ENCODE measurements at places on chromosomes 7 and 10.

GRCh38 chr10:125565046-125565445, 117.9 kb downstream of the TEX36 start:
- no peak for DNase-seq

DNA sequence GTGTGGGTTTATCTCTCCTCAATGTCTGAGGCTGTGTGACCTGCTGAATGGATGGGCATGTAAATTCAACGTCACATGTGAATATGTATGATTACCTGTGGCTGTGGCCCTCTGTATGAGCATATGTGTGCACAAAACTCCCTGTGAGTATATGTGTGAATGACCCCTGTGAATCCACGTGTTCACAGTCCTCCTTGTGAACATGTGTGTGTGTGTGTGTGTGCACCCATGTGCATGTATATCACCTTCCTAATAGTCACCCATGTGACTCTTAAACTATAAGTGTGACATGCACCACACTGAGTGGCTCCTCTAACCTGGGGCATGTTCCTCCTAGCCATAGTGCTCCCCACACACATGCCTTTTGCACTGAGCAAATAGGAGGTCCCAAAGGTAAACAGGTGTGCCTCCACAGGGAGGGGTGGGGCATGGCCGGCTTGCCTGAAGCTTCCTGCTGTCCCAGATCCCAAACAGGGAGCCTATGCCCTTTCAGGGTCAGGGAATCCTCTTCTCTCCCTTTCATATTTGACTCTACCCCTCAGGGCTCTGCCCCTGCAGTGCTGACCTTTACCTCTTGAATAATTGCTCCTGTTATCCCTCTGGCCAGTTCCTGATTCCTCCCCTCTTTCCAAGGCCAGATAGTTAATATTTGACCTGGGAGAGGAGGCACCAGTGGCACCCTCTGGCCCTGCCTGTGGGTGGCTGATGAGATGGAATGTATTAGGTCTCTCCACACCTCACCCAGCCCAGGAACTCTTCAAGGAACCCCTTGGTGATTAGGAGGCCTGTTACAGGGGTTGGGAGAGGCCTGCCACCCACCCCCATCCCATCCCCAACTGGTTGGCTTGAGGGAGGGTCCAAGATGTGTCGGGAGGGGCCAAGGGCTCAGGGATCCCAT, 1.9 kb downstream of the SEMA4G start:
- DNase-seq = no peak

DNA sequence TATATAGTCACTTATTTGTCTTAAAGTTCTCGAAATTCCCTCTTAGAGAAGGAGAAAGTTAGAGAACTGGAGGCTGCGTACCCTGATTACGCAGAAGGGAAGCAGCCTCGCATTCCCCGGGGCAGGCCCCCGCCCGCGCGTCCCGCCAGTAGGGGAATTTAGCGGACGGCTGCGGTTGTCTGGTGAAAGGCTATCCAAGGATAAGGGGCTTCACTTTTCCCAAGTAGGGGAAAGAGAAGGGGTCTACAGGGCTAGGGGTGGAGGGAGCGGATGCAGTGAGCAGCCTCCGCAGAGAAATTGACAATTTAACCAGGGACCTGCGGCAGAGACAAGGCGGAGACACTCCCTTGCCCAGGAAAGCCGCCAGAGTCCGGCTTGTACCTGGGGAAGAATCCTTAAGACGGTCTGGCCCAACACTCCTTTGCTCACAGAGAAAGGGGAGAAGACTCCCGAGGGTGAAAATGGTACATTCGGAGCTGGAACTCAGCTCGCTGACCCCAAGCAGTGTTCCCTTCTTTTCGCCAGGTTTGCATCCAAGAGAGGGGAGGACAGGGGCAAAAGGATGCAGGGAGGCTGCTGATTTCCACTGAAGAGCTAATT, 994 bp upstream of the MAGI2 start:
- DNase-seq = no peak

DNA sequence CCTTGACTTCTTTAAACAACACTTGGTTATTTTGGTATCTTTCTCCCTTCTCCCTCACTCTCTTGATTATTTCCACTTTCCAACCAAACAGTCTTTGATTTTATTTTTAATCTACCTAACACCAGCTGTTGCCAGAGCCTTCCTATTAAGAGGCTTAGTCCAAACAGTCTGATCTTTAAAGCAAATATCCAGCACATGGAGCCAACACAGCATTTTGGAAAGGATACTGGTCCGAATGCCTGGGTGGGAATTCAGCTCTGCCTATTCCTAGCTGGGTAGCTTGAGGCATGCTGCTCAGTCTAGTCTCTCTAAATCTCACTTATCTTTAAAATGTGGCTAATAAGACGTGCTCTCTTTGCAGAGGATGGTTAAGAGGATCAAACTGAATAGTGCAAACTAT, 129.3 kb downstream of the NRCAM start:
- no peak for DNase-seq

DNA sequence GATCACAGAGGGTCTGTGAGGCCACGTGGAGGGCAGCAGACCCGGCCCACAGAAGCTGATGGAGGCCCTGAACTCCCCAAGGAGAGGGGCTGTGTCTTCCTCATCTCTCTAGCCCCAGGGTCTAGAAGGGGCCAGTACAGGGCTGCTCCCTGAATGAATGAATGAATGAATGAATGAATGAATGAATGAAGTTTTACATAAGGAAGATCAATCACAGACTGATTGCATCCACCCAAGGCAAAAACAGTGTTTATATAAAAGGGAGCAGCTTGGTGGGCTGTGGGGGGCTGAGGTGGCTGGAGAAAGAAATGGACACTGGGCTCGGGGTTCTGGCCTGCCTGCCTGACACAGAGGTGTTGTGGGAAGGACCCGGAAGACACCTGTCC, 4.9 kb upstream of the NSUN5 start:
- no peak for DNase-seq

DNA sequence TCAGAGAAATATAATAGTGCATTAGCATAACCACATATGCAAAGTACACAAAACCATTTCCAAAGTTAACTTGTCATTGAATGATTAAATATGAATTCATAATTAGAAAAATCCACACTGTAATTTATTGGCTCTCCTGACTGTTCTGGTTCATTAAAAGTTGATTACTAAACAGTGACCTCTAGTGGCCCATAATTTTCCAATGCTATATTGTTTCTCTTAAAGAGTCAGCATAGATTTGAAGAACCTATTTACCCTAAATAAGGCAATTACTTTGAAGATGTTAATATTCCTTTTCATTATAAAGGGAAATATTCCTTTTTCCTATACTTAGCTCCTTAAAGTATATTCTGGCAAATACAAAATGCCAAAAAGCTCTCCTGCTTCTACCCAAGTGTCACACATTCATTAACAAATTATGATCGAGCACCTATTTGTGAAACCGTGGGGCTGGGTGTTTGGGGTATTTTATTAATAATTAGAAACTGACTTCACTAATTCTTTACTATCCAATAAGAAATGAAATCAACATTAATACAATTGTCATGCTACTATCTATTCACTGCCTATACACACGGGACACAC, 86.2 kb downstream of the HIBADH start:
- DNase-seq = peak; percentile 63

GRCh38 chr7:73718905-73719805, at the start of gene STX1A:
Gene STX1A, minus strand, starts transcription at chr7:73719669. Its CDS starts 38 bp downstream, at chr7:73719631.
- peak; percentile 63 for DNase-seq

DNA sequence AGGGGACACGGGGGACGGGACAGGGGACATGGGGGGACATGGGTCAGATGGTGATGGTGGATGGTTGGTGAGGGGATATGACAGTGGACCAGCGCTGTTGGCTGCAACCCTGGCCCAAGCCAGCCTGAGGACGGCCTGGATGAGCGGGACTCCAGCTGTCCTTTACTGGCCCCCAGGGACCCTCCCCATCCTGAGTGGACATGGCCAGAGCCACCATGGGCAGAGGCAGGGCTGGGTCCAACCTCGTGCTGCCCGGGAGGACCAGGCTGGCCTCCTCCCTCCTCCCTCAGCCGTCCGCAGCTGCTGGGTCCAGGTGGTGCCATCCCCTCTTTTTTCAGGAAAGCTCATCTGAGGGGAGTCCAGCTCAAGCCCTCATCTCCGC, 30.4 kb downstream of the GET4 start:
- DNase-seq = no peak

DNA sequence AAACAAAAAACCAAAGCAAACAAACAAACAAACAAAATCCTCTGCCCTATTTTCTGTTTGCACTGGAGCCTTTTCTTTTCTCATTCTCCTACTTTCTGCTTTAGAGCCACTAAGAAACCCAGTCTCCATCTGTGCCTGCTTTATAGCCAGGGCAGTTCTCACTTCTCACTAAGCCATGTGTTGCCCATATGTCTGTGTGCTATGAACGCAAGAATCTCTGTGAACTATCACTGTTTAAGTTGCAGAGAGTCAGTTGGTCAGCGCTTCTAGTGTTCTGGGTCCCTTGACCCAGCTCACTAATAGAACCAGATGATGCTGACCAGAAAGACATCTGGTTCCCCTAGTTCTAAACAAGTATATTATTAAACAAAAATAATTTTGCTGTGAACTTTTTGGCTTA, 81.4 kb downstream of the FAM185A start:
- no peak for DNase-seq

DNA sequence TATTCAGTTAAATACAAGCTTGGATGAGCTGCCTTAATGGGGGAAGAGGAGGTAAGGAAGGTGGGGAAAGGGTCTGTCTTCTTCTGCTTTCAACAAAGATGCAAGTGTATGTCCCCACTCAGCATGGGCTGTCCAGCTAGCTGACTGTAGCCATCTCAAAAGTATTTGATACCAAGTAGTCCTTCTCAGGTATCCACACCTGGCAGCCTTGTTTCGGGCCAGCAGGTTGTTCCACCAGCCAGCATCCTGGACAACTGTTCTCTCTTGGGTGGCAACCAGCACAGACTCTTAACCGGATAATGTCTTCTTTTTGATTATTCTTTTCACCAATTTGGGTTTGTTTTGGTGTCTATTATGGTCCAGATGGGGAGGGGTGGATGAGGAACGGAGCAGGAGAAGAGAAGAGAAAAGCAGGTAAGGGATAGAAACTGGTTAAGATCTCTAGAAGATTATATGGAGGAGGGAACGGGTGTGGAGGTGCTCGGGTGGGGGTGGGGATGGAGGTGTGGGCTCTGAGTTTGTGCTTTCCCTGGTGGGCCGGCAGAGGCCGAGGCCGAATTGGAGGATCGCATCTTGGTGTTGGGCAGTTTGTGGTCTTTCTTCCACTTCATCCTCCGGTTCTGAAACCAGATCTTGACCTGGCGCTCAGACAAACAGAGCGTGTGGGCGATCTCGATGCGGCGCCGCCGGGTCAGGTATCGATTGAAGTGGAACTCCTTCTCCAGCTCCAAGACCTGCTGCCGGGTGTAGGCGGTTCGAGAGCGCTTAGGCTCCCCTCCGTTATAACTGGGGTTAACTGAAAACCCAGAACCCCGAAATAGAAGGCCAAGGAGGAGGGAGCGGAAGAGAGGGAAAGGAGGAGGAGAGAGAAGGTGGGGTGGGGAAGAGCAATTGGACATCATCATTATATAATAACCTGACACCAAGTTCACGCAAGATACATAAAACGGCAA, 1.5 kb downstream of the HOXA4 start:
- DNase-seq = no peak

DNA sequence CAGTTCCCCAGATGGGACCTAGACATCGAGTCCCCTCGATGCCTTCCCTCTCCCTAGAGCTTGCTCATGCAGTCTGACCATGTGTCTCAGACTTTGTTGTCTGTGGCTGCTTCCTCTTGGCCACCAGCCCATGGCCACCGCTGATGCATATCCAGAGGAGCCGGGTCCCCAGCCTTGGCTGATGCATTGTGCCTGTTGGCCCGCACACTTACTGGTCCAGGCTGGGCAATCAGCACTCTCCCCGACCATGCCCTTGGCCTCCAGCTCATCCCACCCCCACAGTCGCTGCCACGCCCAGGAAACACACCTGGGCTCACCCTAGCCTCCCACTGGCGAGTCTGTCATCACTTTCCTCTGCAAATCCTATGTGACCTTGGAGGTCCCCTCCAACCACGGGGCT, 10.1 kb downstream of the NPC1L1 start:
- no peak for DNase-seq

DNA sequence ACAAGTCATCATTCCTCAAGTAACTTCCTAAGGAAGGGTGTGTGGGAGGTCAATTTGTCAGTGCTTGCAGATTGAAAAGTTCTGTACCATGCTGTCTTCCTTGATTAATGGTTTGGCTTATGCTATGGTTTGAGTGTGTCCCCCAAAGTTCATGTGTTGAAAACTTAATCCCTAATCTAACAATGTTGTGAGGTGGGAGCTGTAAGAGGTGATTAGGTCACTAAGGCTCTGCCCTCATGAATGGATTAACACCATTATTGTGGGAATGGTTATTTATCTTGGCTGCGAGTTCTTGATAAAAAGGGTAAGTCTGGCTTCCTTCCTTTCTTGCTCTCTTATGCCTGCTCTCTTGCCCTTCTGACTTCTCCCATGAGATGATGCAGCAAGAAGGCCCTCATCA, 29.3 kb upstream of the TMEM229A start:
- no peak for DNase-seq

DNA sequence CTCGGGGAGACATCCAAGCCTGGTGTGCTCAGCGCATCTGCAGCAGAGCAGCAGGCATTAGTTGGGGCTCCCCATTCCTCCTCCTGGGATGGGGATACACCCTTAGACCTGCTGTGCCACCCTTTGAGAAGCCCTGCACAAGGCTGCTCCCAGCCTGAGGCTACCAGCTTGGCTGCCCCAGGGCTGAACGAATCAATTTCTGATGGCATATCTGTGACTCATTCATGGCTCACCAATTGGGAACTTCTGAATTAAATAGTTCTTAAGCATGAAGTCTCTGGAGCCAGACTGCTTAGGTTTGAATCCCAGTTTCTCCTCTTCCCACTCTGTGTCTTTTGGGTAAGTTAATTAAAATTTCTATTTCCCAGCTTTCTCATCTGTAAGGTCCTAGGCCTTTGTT, 16.3 kb upstream of the GLI3 start:
- DNase-seq = no peak

DNA sequence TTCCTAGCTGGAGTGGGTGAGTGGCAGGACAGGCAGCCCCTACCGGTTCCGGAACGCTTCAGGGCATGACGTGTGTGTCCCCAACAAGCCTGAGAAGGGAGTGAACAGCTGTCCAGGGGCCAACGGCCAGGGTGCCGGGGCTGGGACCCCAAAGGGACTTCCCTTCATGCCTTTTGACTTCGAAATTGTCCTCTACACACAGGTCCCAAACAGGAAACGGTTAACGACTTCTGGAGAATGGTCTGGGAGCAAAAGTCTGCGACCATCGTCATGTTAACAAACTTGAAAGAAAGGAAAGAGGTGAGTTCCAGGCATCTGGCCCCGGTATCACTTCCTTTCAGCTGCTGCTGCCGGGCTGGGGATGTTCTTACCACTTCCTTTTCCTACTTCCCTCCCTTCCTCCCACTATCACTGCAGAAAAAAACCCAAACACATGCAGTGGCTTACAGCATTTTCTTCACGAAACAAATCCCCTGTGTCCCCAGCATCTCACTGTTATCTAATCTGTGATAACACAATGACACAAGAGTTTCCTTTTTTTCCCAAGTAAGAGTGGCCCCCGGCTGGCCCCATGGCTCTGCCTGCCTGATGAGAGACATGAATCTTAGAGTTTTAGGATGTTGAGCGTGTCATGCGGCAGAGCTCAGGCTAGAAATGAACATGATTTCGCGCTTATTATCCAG, 63.2 kb downstream of the MKI67 start:
- peak; percentile 13 for DNase-seq

- DNase-seq = no peak
Measured at GRCh38 chr10:3273966-3274365, 101.4 kb upstream of the PITRM1 start.

All from cardiac fibroblast (primary cell).